Uterine smooth muscle cell (primary cell): ENCODE measurements at places on chromosomes 2 and 18. TPM values are rescaled to one million over a fixed set of nuclear protein-coding genes. Genes with fewer than 3 reads are reported as not detected.

The IGFBP5 gene
- 201 and 731 TPM in 2 replicates for total RNA-seq

The NAT8 gene
- not detected in 2 replicates for total RNA-seq

The LRRFIP1 gene
- 82.4 and 102 TPM in 2 replicates for total RNA-seq

The RAD51AP2 gene
- total RNA-seq, result 0.11 TPM in 1 of 2 replicates, not detected in the other

The SRD5A2 gene
- not detected in 2 replicates for total RNA-seq

The ARHGEF4 gene
- 6.3 and 8.1 TPM in 2 replicates for total RNA-seq

The LAMA1 gene
- total RNA-seq, result 67.1 and 184 TPM in 2 replicates

The ALPG gene
- total RNA-seq, result not detected in 2 replicates

The AQP12B gene
- total RNA-seq, result not detected in 2 replicates

The LINC00305 gene
- not detected in 2 replicates for total RNA-seq

The POTEC gene
- total RNA-seq, result not detected in 2 replicates

The NEB gene
- total RNA-seq, result 0.12 and 0.22 TPM in 2 replicates

The COL6A3 gene
- 1,986 and 2,978 TPM in 2 replicates for total RNA-seq

The ELOA2 gene
- not detected in 2 replicates for total RNA-seq

The HS1BP3 gene
- total RNA-seq, result 35.6 and 49.5 TPM in 2 replicates

The NT5C1B gene
- 0.33 TPM in 1 of 2 replicates, not detected in the other for total RNA-seq

The GRHL1 gene
- under 0.01 and 0.37 TPM in 2 replicates for total RNA-seq

The TRABD2A gene
- 2.5 and 4.8 TPM in 2 replicates for total RNA-seq

The RNF149 gene
- total RNA-seq, result 89.7 and 94.5 TPM in 2 replicates

The SCTR gene
- total RNA-seq, result not detected in 2 replicates

The REG1B gene
- total RNA-seq, result not detected in 2 replicates

The MBP gene
- total RNA-seq, result 4.0 and 6.0 TPM in 2 replicates

The ARHGAP15 gene
- not detected in 2 replicates for total RNA-seq

The NUP35 gene
- total RNA-seq, result 8.5 and 23.1 TPM in 2 replicates

The LYG1 gene
- total RNA-seq, result 0.22 and 0.50 TPM in 2 replicates

The IL18RAP gene
- not detected in 2 replicates for total RNA-seq

The B3GNT7 gene
- 0.11 and 0.12 TPM in 2 replicates for total RNA-seq

The ADD2 gene
- total RNA-seq, result 0.37 and 0.55 TPM in 2 replicates

The BARD1 gene
- total RNA-seq, result 34.5 and 43.1 TPM in 2 replicates

The GALNT13 gene
- total RNA-seq, result 0.87 and 2.2 TPM in 2 replicates

The G6PC2 gene
- total RNA-seq, result not detected in 2 replicates

The TRIB2 gene
- total RNA-seq, result 10.6 and 26.4 TPM in 2 replicates

The LIMS2 gene
- 0.33 and 1.4 TPM in 2 replicates for total RNA-seq

The BOK gene
- 10.6 and 13.6 TPM in 2 replicates for total RNA-seq

The PROM2 gene
- 0.11 and 0.25 TPM in 2 replicates for total RNA-seq

The TCF23 gene
- total RNA-seq, result not detected in 2 replicates

The CBLN2 gene
- total RNA-seq, result 0.11 TPM in 1 of 2 replicates, not detected in the other
